ENCODE measurements at places on chromosomes 3 and 15.
A peak's percentile ranks its signal among the peaks of the same experiment; 100 is the strongest.

GRCh38 chr15:40306908-40307307 is 827 bp downstream of the PLCB2 start:
- peak; percentile 74 for DNase-seq

DNA sequence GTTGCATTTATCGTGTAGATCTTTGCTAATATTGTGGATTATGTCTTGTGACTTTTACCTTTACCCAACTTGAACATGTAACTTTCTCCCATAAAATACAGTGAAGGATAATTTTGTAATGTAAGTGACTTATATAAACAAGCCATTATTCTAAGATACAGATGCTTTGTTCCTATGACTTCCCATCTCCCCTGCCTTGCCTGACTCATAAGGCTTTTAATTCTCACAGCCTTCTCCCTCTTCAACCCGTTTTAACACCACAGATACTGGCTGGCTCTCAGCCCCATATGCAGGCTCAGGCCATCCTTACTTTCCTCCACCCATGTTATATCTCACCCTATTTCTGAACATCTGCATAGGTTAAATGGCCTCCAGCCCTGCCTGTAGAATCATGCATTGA is 4.1 kb downstream of the CCNDBP1 start:
- no peak for DNase-seq

DNA sequence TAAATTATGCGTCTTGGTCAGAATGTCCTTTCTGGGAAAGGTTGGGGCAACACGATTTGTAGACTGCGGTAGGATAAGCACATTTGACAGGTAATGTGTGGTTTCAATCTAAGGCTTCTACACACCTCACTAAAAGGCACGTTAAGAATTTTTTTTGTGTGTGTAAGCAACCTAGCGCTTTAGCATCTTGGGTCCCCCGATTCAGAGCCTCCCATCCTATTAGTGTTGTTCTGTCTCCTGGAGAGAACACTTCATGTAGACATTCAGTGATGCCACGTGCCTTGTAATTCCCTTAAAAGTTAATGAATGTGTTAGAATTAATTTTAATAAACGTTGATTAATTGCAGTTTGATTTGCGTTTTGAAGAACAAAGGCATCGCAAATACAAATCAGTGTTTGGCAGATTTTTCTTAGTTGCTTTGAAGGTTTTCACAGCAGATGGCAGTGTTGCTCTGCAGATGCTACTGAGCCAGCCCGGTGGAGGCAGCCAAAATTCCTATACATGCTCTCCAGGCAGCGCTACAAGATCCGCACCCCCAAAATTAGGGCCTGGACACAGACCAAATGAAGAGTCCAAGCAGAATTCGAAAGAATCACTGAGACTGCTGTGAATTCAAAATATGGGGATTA is 63.5 kb downstream of the OTOL1 start:
- no peak for DNase-seq

DNA sequence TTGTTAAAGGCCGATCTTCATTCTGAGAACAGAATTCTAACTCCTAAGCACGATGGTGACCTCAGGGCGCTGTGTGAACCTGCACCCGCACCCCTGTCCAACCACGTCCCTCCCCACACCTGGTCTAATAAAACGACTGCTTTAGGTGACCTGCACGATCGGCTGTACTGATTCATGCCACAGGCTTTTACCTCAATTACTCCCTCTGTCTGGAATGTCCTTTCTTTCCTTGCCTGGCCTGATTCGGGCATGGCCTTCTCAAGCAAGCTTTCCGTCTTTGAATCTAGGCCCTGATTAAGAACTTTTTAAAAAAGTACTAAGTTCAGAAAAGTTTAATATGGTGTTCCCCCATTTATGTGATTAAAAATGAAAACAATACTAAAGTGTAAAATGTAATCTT is 842 bp upstream of the U2SURP start:
- DNase-seq, result no peak

DNA sequence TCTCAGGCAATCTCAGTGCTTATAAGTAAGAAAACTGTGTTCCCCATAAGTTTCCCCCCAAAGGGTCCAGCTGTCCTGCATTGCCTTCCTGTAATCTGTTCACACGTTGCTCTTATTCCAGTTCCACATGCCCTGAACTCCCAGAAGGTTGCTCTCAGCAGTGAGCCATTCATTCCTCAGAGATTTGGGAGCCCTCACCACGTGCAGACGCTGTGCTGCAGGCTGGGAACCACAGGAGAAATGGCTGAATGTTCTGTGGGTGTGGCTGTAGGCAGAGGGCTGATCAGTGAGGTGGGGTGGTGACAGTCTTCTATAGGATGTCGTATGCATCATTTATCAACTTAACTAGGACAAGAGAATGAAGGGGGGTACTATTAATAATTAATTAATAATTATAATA is 3.3 kb upstream of the THSD4 start:
- DNase-seq, result no peak

- peak; percentile 97 for DNase-seq
Measured at GRCh38 chr3:47802734-47803479, at the start of gene DHX30. DHX30 (plus strand) TSS chr3:47803138; CDS start chr3:47810684, 7,546 bp downstream.

DNA sequence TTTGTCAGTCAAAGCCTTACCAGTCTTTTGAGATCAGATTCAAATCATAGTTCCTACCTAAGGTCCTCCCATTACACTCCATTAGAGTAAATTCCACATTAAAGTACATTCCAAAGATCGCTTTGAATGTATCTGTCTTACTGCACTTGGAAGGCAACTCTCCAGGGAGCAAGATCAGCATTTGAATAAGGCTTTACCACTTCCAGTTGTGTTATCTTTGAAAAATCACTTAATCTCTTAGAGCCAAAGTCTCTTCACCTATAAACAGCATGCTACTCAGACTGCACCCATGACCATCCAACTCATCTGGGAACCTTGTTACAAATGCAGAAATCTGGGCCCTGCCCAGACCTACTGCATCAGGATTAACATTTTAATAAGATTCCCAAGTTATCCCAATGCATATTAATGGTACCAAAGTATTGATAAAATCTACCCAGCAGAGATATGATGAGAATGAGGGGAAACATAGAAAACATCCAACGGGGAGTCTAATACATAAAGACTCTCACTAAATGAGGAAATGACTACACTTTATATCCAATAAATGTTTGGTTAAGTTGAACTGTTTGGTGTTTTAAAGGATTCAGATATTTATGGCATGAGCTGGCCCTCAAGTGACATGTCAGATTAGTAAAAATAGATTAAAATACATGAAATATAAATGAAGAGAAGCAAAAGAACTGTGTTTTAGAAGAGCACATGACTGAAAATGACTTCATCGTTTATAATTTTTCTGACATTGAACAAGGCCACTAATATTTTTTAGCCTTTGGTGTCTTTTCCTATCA is 75.9 kb downstream of the TNIK start:
- DNase-seq, result no peak

DNA sequence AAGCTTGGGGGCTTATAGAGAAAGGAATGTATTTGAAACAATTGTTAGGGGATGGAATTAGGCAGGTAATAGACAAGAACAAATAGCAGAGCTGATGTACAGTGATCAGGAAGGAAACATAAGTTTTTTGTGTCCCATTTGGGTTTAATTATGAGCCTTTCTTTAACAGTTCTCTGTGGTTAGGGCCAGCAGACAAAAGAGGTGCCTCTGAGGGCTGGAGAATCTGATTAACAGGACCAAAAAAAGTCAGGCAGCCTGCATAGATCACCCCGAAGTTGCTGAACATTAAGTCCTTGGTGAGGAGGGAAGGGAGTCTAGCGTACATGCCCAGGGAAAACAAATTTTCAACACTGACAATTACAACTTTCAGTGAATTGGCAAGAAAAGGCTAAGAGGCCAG is 88.6 kb upstream of the SPRED1 start:
- DNase-seq, result no peak

GRCh38 chr3:127134466-127134865 is 58.5 kb upstream of the PRR23E start:
- DNase-seq, result no peak

DNA sequence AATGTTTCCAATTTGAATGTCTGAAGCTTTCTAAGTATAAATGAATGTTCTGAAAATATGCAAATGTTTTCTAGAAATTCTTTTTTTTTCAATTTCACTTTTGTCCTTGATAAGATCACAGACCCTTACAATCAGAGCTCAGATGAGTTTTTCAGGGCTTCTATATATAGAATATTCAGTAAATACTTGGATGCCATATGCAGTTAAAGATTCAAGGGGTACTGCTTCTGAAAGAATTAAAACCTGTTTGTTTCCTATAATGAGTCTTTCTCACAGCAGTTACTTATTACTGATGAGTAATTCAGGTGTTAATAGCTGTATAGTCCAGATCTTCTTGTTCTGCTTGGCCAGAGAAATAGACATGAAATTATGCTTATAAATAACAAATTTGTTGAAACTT is 812.6 kb downstream of the ZPLD1 start:
- no peak for DNase-seq

DNA sequence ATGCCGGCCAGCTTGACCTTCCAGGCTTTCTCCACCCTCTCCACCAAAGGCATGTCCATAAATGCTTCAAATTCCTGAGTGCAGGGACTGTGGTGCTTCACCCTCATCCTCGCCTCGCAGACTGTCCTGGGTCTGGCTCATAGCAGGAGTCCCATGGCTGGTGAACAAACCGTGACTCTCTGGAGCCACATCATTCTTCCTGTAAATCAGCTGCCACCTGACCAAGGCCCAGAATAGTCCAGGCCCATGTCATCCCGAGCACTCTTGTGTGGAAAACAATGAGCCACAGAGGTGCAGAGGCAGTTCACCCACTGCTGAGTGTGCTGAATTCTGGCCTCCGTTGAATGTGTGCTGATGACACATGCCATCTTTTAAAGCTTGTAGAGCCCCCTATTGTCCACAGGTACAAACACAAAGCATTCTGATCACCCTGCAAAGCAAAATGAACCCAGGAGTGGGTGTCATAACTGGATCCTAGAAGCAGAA is 68.6 kb downstream of the ABHD5 start:
- DNase-seq, result no peak

GRCh38 chr15:101013201-101013550 is 94.0 kb downstream of the LRRK1 start:
- peak; percentile 52 for DNase-seq

DNA sequence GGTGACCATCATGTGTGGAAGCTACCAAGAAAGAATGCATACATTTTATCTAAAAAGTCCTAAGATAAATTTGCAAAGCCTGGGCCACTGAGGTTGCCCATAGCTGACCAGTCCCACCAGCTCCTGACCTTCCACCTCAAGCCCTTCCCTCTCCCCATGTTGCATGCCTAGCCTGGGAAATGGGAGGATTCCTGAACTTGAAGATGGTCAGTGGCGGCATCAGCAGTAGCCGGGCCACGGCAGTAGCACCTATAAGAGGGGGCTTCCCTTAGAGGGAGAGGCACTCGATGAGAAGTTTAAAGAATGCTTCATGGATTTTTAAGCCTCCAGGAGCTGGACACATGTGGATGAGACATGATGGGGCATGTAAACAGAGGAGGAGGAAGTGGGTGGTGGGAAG is 172.1 kb downstream of the KLF13 start:
- no peak for DNase-seq

DNA sequence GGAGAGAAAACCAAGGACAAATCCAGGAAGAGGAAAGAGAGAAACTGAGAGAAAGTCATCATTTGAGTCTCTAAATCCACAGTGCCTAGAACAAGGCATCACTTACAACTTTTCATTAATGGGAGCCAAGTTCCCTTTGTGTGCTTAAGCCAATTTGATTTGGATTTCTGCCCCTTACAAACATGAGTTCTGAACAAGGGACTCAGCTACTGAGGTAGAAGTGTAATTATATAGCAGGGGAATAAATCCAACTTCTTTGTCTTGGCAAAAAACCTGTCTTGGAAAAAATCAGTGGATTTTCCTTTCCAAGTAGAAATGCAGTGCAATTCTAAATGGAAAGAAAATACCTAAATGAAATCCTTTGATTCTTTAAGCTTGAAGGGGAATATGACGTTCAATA is 307.2 kb upstream of the CNTN3 start:
- DNase-seq, result no peak

DNA sequence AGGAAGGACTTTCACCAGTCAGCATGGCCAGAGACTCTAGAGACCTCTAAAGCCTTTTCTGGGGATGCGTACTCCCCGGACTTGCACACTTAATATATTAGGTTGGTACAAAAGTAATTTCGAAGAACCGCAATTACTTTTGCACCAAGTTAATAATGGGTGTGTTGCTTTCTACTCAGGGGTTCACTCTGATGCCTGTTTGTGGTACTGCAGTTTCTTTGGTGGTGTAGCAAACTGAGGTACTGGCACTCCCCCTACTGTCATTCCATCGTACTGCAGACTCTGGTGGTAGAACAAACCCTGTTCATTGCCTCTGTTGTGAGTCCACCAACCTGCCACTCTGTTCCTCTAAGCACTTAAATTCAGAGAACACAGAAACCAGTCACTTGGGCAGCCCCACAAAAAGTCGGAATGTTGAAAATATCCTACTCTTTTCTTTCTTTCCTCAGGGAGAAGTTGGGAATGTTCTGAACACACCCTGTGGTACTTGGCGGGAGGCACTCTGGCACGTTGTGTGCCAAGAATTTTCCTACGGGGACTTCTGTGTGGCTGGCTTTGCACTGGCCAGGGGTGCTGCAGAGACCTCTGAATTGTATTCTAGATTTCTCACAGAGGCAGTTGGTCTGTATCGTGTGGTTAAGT is 46.3 kb downstream of the GABRG3 start:
- DNase-seq, result no peak

DNA sequence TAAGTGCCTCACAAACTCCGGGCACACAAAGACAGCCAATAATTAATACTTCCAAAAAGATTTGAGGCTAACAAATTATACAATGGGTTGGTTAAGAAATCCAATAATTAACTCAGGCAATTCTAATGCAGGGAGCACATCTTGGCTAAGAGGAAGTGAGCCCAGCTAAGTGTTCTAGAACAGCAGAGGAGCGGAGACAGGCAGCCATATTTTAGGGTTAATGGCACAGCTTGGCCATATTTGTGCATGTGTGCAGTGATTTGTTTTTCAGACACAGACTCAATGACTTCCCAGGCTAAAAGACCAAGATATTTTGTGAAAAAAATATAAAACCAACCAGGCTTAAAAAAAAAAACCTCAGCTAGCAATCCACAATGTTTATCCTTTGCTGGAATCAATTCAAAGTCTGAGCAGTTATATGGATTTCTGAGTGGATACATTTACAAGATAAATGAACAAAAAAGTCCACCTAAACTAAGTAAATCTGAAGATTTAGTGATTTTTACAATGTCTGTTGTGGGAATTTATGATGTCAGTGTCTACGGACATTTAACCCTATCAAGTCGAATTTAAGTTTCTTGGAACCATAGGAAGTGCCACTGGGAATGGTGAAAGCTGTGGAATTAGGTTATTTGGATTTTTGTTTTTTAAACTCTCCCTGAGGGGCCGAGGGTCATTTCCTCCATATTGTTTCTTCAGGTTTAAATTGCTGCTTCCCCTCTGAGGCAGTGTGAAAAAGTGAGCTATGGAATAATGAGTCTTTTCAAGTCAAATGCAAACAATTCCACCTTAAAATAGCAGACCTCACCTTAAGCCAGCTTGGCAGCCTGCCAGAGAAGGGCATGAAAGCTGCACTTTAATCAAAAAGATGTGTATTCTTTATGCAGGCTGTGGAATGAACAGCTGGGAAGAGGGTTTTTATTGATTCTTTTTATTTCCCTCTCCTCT is 413.7 kb upstream of the TBL1XR1 start:
- no peak for DNase-seq

Measured in posterior vena cava (tissue), 2 donors.